ENCODE measurements at places on chromosomes 6 and 20.

GRCh38 chr20:8875586-8875985 lies 193.3 kb upstream of the PLCB4 start:
- no peak for DNase-seq

- no peak for DNase-seq
Observed at GRCh38 chr6:168737481-168737880, 296.5 kb downstream of the SMOC2 start.

- DNase-seq: no peak
Observed at GRCh38 chr6:31485055-31485454, 12.9 kb upstream of the MICB start.

DNA sequence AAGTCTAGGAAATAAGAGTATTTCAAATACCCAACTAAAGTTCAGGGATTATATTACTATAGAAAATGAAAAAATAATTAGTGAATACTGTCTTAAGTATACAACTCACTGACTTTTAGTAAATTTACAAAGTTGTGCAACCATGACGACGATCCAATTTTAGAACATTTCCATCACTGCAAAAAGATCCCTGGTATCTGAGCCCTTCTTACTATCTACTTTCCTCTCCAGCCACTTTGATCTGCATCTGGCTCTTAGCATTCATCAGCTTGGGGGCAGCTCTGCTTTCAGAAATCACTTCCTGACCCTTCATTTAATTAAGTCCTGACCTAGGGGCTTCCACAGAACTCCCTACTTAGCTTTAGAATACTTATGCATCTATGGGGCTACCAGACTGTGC lies 38.2 kb upstream of the RBL1 start:
- DNase-seq: no peak

- no peak for DNase-seq
Observed at GRCh38 chr6:161694995-161695394, 421.1 kb upstream of the AGPAT4 start.

DNA sequence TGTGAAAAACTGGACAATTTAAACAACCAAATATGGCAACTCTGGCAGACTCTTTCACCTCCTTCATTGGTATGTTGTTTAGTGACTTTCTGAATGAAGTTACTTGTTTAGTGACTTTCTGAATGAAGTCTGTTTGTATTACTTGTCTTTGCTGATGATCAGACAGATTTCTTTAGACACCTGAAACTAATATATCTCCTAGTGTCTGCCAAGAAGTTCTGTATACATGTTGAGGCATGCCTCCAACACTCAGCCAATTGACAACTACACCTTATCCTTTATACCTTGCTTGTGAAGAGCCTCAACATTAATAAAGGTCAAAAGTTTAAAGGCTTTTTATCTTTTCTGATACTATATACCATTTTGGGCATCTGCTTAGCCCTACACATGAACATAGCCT lies 725.4 kb upstream of the EPHA7 start:
- no peak for DNase-seq

GRCh38 chr6:52937908-52938307 lies 28.4 kb upstream of the GSTA3 start:
- no peak for DNase-seq

GRCh38 chr6:152954443-152954842 lies 28.4 kb downstream of the FBXO5 start:
- DNase-seq: no peak

GRCh38 chr6:46215213-46215612 lies 44.4 kb upstream of the ENPP5 start:
- DNase-seq: no peak

DNA sequence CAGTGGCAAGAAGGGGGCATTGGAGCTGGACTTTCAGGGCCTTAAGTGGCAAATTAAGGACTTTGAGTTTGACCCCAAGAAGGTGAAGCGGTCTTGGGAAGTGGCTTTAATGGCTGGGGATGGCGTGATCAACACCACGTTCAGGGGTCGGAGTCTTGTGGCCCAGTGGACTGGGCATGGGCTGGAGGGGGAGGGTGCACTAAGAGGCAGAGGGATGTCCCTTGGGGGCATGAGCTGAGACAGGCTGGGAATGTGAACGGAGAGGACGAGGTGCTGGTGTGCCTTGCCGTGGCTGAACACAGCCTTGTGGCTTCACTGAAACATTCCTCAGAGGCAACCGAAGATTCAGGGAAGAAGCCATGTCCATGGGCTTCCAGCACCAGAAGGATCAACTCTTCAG lies 227.0 kb downstream of the SYNDIG1 start:
- no peak for DNase-seq

DNA sequence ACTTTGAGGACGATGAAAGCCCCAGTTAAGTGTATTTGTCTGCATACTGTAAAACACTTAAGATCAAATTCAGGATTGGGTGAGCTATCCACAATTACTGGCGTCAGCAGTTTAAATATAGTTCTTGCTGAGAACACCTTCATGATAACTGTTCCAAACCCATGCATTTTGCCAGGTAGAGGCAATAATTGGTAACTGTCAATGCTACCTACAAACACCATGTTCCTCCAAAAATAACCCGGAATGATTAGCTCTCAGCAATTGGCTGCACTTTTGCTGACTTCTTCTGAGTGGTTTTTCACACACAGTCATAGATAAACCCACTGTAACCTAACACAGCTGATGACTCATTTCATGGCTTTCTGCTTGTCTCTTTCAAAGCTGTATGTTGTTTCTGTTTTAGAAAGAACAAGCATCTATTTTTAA lies 1358.6 kb upstream of the GJE1 start:
- no peak for DNase-seq

GRCh38 chr6:24448396-24448795 lies 41.0 kb downstream of the GPLD1 start:
- no peak for DNase-seq

- no peak for DNase-seq
Observed at GRCh38 chr6:12594530-12594893, 122.1 kb upstream of the PHACTR1 start.

GRCh38 chr6:50993941-50994720 lies 175.5 kb downstream of the TFAP2B start:
- no peak for DNase-seq

GRCh38 chr6:2966347-2966746 lies 5.0 kb downstream of the SERPINB6 start:
- no peak for DNase-seq

GRCh38 chr6:130604841-130605399 lies 222.3 kb upstream of the SMLR1 start:
- DNase-seq: no peak

DNA sequence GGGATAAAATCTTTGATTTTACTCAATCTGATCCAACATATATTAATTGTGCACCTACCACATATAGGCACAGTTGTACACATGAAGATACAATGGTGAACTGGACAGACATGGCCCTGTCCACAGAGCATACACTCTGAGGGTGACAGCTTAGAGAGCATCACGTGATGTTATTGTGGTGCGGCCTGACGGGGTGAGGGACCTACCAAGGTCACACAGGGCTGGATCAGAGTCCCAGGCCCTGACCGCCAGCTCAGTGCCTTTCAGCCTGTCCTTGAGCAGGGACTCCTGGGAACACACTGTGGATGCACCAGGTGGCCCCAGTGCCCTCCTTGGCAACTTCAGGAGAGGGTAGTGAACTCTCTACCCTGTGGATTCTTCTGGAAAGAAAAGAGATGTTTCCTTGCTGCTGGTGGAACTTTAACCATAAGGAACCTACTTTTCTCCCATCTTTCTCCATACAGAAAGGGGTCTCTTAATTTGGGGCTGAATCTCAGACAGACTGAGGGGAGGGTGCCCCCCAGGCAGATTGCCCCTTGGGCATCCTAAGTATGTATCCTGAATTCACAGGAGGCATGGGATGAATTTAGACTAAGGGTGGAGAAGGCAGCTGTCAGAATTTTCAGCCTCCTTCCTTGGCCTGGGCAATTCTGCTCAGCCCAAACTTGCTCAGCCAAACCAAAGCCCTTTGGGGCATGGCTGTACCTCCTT lies 26.5 kb downstream of the PCK1 start:
- no peak for DNase-seq

GRCh38 chr20:62814060-62814708 lies 2.7 kb upstream of the COL9A3 start:
- no peak for DNase-seq

- no peak for DNase-seq
Observed at GRCh38 chr20:19727251-19727847, 30.7 kb upstream of the RIN2 start.

DNA sequence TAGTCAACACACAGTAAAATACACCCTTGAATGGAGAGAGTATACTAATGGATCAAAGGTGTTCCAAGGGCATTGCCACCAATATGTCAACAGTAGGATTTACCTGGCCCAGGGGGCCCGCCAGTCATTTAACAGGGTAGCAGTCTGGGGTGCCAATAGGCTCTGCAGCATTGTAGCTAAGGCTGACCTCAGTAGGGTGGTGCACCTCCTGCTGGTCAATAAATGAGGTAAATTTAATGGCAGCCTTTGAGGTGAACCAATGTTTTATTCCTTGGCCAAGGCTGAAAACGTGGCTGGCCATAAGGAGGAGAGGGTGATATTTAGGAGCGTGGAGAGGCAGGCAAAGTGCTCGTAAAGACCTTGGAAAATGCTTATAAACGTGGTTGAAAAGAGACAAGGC lies 147.2 kb downstream of the RPS12 start:
- DNase-seq: no peak

DNA sequence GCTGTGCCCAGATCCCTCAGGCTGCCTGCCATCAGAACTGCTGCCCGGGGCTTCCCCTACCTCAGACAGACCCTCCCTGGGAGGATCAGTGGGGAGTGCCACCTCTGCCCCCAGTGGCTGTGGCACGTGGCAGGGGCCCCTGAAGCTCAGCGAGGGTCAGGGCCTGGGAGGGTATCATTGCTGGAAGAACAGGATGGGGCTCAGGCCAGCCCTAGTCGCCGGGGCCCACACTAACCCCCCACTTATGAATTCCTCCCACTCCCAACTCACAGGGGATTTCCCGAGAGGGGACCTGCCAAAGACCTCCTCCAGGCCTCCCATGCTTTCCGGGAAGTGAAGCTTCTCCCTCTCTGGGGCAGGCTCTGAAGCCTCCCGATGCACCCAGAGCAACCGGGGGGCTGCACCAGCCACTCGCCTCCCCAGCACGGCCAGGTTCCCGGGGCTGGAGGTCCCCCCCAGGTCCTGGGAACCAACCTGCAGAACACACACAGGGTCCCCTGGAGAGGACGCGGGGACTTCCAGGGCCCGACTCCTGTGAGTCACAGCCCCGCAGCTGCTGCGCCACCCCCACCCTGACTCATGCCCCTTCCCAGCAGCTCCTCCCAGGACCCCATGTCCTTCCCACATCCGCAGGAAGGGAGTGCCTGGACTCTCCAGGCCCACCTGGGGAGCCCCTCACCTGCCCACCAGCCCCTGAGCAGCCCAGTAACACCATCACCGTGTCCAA lies 2.5 kb downstream of the TNFRSF6B start:
- no peak for DNase-seq

DNA sequence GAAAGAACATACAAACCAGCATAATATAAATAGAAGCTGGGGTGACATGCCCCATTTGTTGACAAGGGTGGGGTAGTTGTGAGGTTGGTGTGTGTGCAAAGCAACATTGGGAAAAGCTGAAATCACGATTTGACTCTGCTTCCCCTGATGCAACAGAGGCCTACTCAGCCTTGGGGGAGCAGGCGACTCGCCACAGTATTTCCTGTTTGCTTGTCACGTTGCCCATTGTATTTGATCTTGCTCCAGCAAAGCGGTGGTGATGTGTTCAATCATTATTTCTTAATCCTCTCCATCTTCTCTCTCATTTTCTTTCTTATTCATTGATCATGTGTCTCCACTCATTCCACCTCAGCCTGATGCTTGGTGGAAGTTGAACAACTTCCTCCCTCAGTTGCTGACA lies 165.8 kb upstream of the CITED2 start:
- DNase-seq: no peak

DNA sequence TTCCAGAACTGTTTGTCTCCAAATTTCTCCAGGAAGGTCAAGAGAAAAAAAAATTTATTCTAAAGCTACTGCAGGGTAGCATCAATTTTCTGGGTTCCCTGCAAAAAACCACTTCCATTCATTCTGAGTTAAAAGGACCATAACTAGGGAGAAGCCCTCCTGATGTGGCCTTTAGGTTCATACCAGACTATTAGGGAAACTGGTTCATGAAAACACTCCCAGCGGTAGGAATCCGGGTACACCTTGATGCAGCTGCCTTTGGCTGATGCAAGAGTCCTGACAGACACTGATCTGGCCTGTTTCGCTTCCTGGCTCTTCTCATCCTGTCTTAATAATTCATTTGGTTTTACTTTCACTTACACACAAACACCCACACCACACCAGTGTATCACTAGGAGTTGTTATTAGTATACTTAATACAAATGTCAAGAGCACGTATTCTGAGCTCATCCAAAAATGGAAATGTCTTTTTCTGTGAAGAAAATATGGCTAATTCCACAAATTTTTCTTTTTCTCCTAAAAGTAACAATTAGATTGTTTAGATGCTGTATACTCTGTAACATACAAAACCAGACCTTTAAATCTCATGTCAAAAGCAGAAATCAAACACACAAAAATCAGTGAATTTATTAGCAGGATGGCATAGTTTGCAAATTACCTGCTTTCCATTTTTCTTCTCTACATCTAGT lies 38.4 kb upstream of the ARHGAP18 start:
- DNase-seq: no peak

- DNase-seq: no peak
Observed at GRCh38 chr6:35776364-35777215, at the start of gene CLPSL2. Gene CLPSL2, plus strand, starts transcription at chr6:35776598. Its CDS starts 21 bp downstream, at chr6:35776619.

GRCh38 chr6:108581237-108581931 lies 20.7 kb downstream of the FOXO3 start:
- no peak for DNase-seq

GRCh38 chr6:112184951-112185350 lies 69.4 kb downstream of the LAMA4 start:
- no peak for DNase-seq

- DNase-seq: no peak
Observed at GRCh38 chr6:169848946-169849345, 97.5 kb downstream of the ERMARD start.

- no peak for DNase-seq
Observed at GRCh38 chr20:43925215-43925614, 10.6 kb downstream of the TOX2 start.

- no peak for DNase-seq
Observed at GRCh38 chr6:487956-488355, 96.4 kb downstream of the IRF4 start.

DNA sequence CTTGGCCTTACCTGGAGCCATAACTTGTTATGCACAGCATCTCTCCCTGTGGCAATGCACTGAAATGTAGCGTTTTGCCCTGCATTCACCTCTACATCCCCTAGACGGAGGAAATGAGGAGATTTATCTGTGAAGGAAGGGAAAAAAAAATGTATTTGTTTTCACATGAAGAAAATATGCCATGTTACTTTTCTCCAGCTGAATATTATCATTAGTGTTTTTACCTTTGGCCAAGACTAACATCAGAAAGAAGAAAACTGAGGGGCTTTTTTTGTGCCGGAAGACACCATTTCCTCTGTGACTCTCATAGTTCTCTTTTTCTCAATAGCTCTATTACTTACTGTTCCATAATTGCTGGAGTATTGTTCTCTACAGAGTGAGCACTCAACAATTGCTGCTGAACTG lies 280.4 kb downstream of the PTPRK start:
- DNase-seq: no peak

- DNase-seq: no peak
Observed at GRCh38 chr20:54061101-54061881, 9.1 kb downstream of the BCAS1 start.

GRCh38 chr6:33702345-33702977 lies 9.0 kb downstream of the UQCC2 start:
- no peak for DNase-seq

- no peak for DNase-seq
Observed at GRCh38 chr20:22430154-22430745, 154.1 kb downstream of the FOXA2 start.

GRCh38 chr6:149864578-149865535 lies 698 bp upstream of the LRP11 start:
- no peak for DNase-seq

GRCh38 chr6:125512621-125513020 lies 210.9 kb upstream of the HDDC2 start:
- DNase-seq: no peak
